ENCODE measurements at places on chromosomes 5 and 9.
A peak's percentile ranks its signal among the peaks of the same experiment; 100 is the strongest.

DNA sequence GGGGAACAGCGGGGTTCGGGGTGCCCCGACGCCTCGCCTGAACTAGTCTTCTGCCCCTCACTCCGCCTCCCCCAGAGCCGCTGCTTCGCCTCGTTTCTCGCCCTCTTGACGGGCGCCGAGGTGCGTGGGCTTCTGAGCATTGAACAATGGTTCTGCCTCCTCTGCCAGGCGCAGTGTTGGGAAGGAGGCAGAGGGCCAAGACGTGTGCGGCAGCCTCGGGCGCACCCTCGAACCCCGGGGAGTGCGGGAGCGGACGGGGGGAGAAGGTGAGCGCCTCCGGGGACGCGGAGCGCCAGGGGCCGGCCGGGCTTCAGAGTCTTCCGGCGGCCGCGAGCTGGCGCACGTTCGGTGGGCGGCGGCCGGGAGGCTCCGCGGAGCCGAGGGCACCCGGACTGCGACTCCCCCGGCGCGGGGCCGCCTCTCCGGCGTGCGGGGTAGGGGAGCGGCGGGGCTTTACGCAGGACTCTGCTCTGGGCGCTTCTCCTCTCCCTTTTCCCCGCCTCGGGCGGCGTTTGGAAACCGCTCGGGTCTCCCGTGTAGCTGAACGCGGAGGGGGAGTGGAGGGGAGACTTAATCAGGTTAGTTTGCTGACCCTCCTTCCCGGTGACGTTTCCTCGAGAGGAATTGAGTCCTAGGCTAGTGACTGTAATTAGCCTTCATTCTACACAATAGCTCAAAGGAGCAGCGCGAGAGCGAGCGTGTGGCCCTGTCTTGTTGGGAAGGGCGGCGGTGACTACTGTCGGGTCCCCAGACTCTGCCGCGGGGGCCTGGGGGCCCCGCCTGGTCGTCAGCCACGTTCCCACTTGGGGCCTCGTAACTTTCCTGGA lies 1.1 kb downstream of the VLDLR start:
- no peak for DNase-seq

DNA sequence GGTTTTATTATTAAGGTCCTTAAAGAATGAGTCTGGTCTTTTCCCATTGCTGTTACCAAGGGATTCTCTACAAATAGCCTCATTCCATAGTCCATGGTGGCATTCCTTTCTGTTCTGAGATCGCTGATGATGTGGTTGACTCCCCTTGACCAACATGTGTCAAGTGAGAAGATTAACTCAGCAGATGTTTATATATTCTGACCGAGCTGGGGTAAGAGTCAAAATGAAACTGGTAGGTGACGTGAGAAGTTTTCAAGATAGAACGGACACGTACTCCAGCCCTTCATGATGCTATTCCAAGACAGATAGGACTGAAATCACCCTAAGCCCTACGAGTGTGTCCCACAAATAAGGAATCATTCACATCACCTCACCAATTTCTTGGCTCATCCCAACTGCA lies 155.5 kb upstream of the WWC1 start:
- no peak for DNase-seq

- no peak for DNase-seq
Observed at GRCh38 chr5:73862796-73863195, 236.8 kb downstream of the ARHGEF28 start.

DNA sequence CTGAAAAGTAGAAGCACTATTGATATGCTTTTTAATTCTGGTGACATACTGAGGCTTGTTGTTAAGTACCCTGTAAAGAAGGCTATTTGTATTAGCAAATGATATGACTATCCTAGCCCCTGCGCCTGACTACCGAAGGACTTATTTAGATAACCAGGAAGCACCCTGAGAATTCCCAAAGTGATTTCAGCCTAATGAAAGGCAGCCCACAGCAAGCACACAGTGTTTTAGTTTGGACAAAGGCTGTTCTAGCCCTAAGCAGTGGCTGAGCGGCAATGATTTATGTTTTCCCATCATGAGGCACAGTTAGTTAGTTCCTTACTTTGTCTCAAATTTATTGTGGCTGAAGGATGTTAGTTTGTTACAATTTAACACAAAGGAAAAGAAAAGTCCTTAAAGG lies 235.3 kb downstream of the KCTD16 start:
- DNase-seq: no peak

DNA sequence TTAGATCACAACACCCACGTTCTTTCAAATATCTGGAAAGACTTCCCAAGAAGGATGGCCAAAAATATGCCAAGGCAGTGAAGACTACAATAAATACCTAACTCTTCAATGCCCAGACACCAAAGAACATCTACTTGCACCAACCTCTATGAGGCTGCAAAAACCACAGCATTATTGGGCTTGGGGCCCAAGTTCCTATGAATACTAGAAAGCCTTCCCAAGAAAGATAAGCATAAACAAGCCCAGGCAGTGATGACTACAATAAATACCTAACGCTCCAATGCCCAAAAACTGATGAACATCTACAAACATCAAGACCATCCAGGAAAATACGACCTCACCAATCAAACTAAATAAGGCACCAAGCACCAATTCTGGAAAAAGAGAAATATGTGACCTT lies 41.3 kb downstream of the AP3B1 start:
- DNase-seq: no peak

GRCh38 chr5:150522504-150523414 lies 14.8 kb downstream of the NDST1 start:
- peak; percentile 83 for DNase-seq

GRCh38 chr9:36903541-36904435 lies 130.3 kb downstream of the PAX5 start:
- no peak for DNase-seq

GRCh38 chr9:78539904-78540303 lies 243.0 kb downstream of the PSAT1 start:
- no peak for DNase-seq

- DNase-seq: no peak
Observed at GRCh38 chr9:32828861-32829260, 45.5 kb downstream of the TMEM215 start.

DNA sequence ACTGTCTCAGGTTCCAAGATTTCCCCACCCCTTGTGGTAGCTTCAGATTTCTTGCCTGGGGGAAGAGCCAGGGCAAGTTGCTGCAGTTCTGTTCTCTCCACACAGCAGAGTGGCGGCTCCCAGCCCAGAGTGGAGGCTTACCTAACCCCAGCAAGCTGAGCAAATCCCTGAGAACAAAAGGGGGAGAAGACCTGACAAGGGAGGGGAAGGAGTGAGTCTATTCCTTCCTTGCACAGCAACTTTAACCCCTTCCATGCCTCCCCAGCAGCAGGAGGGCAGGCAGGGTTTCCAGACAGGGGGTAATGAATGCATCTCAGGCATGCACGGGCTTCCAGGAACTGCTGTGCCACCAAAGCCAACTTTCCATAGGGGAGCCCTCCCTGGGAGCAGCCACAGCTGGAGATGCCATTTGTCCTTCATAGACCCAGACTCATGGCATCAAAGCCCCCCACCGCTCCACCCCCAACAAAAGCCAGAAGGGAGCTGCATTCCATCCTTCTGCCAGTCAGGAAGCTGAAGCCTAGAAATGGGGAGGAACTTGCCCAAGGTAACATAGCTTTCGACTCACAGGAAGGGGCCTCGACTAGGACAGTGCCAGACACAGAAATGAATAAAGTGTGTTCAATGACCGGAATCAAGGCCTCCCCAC lies 28.8 kb upstream of the FAT2 start:
- no peak for DNase-seq

GRCh38 chr5:127871503-127872153 lies 168.4 kb downstream of the CCDC192 start:
- DNase-seq: no peak

DNA sequence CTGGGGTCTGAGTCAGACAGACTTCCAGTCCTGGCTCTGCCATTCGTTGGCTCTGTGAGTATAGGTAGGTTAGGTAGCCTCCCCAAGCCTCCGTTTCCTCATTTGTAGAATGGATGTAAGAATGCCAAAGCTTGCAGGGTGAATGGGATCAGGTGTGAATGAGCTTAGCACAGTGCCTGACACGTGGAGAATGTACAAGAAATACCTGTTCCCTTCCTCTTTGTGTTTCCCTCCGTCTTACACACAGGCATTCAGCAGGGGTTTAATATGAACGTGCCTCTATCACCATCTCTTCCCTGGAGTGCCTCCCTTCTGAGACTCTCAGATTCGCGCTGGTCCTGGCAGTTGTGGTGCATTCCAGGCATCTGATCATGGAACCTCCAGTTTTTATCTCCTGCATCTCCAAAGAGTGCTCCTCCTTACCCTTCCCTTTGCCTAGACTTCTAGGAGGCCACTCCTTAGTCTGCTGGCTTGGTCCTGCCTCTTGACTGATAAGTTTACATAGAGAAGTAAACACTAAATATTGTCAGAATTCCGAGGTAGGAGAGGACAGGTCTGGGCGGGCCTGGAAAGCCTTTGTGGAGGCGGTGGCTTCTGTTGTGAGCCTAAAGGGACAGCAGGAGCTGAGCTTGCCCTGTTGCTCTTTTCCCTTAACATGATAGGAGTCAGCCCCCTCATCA lies 199.4 kb downstream of the AOPEP start:
- no peak for DNase-seq

DNA sequence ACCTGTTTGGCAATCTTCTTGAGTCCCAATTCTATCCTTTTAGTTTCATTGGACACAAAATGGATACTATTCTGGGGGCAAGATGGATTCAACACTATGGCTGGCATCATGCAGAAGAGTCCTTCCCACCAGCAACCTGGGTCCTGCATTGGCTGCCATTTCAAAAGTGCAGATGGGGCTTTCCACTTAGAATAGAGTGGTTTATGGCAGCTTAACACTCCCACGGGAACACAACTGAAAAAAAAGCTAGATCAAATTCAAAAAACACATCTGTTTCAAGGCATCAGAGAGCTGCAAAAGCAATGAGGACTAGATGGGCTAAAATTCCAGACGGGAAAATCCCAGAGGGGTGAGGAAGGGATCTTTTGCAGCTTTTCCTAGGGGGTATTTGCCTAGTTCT lies 11.2 kb upstream of the HMHB1 start:
- no peak for DNase-seq

GRCh38 chr5:106094204-106094607 lies 1576.5 kb downstream of the EFNA5 start:
- peak; percentile 74 for DNase-seq

- no peak for DNase-seq
Observed at GRCh38 chr5:58114324-58114723, 345.6 kb downstream of the PLK2 start.

DNA sequence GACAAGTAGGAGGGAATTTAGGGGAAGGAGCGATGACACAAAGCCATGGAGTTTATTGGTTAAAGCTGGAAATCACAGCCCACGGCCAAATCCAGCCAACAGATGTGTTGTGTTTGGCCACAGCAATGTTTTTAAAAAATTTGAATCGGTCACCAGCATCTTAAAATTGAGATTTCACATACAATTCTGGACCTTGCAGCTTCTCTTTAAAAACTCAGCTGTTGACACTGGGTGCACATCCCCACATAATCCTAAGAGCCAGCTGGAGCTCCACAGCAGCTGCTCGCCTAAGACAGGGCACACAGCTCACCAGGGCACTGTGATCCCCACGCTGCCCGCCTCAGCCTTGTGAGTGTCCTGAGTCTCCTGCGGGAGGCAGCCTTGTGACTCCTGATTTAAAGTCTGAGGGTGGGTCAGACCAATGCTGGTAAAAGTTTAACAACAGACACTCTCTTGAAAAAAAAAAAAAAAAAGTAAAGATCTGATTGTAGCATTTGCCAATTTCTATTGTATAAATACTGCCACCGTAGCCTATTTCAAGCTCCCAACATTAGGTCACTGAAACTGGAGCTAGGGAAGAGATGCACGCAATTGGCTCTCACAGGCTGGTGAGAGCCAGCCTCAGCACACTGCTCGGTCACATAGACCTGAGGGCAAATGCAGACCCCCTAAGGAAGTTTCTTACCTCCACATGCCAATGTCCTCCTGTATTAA lies 124.8 kb downstream of the HSD17B3 start:
- no peak for DNase-seq

GRCh38 chr5:37803487-37803886 lies 36.4 kb downstream of the GDNF start:
- no peak for DNase-seq

DNA sequence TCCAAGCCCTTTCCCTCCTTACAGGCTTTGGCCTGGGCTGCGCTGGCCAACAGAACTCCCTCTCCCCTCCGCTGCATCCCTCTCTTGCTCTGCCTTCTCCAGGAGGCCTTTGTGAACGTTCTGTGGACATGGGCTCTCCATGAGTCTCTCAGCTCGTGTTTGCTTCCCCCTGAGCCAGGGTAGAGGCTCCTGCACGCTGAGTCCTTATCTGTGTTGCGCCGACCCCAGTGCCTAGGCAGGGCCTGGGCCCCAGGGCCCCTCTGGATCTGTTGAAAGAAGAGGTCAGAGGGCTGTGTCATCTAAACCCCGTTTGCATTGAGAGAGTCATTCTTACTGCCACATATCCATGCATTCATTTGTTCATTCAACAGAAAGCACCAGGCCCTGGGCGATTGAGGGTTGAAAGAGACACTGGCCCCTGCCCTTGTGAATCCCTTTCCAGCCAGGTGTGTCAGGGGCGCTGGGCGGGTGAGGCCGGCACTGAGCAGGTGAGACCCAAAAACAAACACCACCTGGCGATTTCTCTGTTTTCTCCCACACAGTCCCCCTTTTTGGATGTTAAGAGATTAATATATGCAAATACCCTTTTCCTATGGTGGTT lies 111.2 kb upstream of the IER5L start:
- DNase-seq: no peak
